MM.1S (cell line): ENCODE measurements at places on chromosomes 5 and 9.

- DNase-seq, result no peak
Measured at GRCh38 chr5:57035955-57036354, 84.0 kb upstream of the MIER3 start.

DNA sequence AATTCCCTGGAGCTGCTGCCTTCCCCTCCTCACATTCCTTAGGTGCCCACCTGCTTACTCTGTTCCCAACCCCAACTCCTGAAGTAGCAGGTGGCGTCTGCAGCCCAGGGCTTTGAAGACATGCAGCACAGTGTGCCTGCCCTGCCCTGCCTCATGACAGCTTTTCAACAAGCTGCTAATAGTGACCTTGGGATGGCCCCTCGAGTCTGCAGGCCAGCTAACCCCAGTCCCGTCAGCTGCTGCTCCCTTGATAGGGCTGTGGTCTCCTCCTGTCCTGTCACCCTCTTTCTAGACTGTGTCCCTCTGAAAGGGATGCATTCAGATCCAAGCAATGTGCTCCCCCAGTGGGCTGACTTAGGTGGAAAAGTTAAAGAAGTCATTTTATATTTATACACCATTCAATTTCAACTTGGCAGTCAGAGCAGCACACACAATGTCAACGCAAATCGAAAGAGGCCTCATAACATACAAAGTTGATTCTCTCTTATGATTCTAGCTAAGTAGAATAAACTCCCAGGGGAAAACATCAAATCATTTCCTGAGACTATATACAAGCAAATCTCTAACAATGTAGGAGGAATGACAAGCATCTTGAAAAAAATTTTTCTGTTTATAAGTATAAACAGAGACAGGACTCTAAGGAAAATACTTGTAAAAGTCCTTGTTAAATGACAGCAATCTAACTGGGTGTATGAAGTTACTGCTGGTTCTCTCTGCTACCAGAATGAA, 37.9 kb downstream of the ADRB2 start:
- no peak for DNase-seq

- no peak for DNase-seq
Measured at GRCh38 chr9:137514691-137515337, 35.4 kb downstream of the PNPLA7 start.

- DNase-seq, result no peak
Measured at GRCh38 chr9:109973336-109973735, 193.3 kb downstream of the PALM2AKAP2 start.

- DNase-seq, result no peak
Measured at GRCh38 chr9:125296843-125297372, 35.3 kb downstream of the GAPVD1 start.

DNA sequence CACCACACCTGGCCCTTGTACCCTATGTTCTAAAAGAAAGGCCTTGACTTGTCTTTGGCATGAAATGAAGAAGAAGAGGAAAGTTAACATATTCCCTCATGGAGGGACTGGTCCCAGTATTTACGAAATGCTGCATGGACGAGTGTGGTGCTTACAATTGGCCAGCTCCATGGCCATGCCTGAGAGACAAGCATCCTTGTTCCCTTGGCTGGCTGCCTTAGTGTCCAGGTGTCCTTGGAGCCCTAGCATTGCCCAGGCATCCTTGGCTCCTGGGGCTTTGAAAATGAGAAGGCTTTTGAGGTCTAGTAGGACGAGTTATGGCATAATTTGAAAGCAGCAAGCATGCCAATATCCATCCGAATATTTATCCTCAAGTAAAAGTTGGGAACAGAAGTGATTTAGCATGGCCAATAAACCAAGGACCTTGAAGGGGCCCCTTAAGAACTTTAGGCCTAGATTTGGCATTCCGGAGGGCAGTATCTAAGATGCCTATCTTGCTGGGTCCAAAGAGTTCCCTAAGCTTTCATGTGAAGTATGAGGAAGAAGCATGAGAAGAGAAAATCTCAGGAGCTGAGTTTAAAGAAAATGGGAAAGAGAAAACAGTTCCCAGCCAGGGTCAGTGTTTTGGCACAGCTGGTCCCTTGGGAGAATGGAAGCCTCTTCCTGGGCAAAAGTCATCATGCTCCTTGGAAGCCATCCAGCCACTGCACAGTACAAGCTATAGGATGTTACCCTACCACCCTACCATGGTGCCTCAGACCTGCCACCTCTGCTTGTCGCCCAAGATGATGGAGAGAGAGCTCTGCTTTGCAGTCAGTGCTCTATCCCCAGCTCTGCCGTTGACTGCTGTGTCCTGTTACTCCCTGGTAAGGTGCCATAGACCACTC, 91.0 kb downstream of the AOPEP start:
- no peak for DNase-seq

GRCh38 chr9:87431837-87432236, 65.8 kb upstream of the DAPK1 start:
- DNase-seq, result no peak
